ENCODE measurements at places on chromosomes 2 and 18.

- no peak for DNase-seq
Observed at GRCh38 chr2:6352906-6353515, 512.7 kb downstream of the CMPK2 start.

GRCh38 chr2:242069018-242069417, 199.5 kb downstream of the RTP5 start:
- DNase-seq: no peak

DNA sequence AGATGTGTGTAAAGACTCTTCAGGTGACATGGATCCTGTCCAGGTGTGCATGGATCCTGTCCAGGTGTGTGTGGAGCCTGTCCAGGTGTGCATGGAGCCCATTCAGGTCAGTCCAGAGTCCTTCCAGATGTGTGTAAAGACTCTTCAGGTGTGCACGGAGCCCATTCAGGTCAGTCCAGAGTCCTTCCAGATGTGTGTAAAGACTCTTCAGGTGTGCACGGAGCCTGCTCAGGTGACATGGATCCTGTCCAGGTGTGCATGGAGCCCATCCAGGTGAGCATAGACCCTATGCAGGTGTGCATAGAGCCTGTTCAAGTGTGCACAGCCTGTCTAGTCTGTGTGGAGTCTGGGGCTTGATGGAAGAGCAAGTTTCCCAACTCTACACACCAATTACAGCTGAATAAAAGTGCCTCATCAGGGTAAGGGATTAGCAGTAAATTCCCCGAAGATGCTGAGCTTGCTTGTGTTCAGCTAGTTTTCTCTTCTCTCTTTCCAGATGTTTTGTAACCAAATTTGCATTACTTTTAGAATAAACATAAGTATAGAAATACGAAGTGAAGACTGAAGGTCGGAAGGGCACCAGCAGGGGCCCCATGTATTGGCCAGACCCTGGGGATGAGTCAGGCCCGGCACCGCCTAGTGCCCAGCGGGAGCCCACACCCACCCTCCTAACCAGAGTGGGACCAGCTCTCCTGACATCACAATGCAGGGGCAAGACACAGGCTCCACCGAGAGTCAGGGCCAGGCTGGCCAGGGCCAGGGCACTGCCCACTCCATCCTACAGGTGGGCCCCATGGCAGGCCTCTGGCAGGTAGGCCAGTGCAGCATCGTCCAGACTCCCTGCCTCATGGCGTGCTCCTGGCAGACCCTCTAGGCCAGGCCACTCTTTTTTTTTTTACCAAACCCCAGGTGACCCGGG, 38.6 kb upstream of the GPC1 start:
- DNase-seq: no peak

DNA sequence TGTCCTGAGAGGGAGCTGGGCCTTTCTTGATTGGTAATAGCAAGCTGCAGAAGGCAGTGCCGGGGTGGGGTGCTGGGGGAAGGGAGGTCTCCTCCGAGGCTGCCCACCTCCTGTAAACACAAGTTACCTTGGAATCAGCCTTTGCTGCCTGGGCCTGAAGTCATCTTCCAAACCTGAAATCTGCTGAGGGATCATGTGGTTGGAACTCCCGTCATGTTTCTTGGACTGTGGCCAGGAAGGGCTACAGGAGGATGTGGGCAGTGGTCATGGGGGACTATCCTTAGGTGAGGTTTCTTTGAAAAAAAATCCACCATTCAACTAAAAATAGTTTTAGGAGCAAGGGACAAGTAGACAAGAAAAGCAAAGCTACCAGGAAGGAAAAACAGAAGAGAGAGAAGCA, 74.2 kb downstream of the CDK15 start:
- no peak for DNase-seq

DNA sequence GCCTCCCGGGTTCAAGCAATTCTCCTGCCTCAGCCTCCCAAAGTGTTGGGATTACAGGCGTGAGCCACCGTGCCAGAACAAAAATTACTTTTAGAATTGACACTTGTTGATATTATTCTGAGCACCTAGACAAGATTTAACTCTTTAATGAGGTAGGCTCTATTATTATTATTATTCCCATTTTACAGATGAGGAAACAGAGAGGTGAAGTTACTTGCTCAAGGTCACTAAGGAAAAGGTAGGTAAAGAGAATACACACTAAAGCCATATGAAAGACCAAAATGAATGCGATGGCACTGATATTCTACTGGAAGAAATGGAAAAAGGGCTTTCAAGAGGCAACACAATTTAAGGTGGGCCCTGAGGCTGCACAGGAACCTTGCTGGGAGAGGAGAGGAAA, 73.8 kb upstream of the ZFP36L2 start:
- DNase-seq: no peak

- no peak for DNase-seq
Observed at GRCh38 chr2:149385350-149385749, 55.0 kb downstream of the LYPD6 start.

DNA sequence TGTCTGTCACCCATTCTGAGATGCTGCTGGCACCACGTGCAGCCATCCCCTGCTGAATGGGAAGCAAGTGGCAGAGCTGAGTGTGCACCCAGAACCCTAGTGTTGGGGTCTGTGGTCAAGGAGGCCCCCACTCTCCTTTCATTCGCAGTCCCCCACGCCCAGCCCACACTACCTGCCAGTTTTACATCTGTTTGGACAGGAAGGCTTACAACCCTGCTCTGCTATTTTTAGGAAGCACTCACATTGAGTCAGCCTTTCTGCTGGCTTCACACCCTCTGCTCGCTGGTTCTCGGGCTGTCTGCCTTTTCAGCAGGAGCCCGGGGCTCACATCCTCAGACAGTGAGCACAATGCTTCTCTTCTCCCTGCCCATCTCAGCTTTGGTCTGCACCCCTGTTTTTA, 10.7 kb upstream of the ADCY3 start:
- DNase-seq: no peak

DNA sequence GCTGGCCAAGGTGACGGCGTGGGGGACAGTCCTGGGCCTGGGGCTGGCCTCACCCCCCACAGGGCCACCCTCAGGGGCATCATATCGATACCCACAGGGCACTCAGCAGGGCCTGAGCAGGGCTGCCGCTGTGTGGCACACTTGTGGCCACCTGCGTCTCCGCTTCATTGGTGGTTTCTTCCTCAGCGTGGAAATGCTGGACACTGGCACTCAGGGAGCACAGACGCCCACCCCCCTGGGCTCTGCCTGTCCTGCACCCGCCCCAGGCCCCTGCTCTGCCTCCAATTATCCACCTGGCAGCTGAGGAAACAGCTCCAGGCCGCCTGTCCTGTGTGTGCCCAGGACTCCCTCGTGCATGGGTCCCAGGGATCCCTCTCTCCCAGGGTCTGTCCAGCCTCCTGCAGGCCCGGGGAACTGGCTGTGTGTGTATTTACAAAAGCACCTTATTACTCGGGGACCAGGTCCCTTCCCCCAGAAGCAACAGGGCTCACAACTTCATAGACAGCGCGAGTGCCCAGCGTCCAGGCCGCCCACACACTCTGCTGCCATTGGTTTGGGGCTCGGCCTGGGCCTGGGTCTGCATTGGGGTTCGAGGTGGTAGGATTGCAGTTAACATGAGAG, 13.1 kb downstream of the CROCC2 start:
- no peak for DNase-seq

- no peak for DNase-seq
Observed at GRCh38 chr2:21395366-21395765, 271.6 kb downstream of the TDRD15 start.

DNA sequence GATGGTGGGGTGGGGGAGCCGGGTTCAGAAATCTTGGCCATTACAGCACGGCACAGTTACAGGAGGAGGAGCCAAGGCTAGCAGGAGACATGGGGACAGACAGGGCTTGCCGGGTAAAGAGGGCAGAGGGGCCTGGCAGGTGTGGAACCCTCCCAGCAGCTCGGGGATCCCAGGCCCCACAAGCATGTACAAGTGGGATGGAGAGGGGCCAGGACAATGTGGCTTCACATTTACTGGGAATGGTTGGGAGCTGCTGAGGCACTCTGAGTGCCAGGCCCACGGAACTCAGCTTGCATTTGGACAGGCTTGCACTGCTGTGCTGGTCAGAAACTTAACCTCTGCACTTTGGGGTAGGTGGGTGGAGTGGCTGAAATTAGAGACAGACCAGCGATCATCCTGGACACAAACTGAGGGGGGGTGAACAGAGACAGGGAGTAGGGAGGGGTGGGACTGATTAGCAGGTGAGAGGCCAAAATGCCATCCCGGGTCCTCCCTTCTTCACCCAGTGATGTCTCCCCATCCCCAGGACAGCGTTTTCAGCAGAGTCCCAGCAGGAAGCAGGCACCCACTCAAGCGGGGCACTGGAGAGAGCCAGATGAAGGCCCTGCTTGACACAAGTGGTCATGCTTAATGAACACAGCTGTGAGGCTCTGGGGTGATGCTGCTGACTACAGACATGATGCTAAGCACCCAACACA, 9.6 kb downstream of the PER2 start:
- DNase-seq: no peak

- DNase-seq: no peak
Observed at GRCh38 chr2:152678808-152679207, 38.5 kb downstream of the PRPF40A start.

- DNase-seq: no peak
Observed at GRCh38 chr18:3916082-3916481, 466.1 kb downstream of the TGIF1 start.

GRCh38 chr2:215401896-215402379, 33.9 kb downstream of the FN1 start:
- DNase-seq: no peak

- DNase-seq: no peak
Observed at GRCh38 chr2:42722320-42723190, 41.4 kb downstream of the OXER1 start.

DNA sequence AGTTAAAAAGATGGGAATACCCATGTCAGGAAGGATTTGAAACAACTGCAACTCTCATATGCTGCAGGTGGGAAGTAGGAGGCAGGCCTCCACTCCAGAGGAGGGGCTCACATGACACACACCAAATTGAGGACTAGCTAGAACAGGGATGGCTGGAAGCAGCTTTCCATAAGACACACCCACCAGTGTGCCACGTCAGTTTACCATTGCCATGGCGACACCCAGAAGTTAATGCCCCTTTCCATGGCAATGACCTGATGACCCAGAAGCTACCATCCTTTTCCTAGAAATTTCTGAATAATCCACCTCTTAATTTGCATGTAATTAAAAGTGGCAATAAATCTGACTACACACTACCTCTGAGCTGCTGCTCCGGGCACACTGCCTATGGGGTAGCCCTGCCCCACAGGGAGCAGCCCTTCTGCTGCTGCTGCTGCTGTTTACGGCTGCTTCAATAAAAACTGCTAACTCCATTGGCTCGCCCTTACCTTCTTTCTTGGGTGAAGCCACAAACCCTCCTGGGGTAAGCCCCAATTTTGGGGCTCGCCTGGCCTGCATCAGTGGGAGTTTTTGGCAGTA, 89.4 kb downstream of the RRM2 start:
- no peak for DNase-seq

DNA sequence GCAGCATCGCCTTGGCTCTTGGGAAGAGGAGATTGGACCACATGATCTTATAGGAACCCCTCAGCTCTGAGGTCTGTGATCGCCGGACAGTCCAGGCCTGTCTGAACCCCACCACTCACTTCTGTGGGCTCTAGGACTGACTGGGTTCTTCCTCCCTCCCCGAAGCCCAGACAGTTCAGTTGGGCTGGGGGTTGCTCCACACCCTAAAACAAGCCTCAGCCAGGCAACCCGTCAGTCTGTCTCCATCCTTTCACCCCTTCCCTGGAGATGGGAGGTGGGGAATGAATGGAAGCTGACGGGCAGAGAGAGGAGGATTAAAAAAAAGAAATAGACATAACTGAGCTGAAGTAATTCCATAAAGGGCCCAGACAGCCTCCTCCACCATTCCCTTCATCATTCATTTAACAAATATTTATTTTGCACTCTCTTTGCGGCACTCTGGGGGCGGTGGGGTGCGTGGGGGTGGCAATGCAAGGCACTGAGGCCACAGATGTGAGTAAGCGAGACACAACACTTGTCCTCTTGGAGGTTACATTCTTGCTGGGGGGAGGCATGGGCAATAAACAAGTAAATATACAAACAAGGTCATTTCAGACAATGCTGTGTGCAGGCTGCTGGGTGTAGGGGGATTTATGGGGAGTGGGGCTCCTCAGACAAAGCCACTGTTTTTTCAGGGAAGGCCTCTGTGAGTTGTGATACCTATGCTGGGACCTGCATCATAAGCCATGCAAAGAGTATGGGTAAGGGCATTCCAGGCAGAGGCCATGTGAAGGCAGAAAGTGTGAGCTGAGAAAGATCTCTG, 12.9 kb downstream of the WNT10A start:
- DNase-seq: no peak

GRCh38 chr2:100845141-100845991, 25.4 kb downstream of the NPAS2 start:
- DNase-seq: no peak

- DNase-seq: no peak
Observed at GRCh38 chr18:75109819-75110218, 99.1 kb downstream of the PTGR3 start.

DNA sequence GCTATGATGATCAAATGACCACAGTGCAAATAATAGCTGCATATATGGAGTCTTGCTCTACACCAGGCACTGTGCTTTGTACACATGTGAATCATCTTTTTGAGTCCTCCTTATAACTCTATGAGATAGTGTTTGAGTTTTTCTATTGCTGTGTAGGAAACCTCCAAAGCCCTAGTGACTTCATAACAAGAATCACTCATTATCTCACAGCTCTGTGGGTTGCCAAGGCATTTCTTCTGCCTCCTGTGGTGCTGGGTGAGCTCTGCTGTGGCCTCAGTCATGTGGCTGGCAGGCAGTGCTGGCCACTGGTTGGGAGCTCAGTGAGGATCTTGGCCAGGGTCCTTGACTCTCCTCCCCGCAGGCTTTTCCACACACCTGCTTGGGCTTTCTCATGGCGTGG, 153.4 kb downstream of the CAPN13 start:
- DNase-seq: no peak

DNA sequence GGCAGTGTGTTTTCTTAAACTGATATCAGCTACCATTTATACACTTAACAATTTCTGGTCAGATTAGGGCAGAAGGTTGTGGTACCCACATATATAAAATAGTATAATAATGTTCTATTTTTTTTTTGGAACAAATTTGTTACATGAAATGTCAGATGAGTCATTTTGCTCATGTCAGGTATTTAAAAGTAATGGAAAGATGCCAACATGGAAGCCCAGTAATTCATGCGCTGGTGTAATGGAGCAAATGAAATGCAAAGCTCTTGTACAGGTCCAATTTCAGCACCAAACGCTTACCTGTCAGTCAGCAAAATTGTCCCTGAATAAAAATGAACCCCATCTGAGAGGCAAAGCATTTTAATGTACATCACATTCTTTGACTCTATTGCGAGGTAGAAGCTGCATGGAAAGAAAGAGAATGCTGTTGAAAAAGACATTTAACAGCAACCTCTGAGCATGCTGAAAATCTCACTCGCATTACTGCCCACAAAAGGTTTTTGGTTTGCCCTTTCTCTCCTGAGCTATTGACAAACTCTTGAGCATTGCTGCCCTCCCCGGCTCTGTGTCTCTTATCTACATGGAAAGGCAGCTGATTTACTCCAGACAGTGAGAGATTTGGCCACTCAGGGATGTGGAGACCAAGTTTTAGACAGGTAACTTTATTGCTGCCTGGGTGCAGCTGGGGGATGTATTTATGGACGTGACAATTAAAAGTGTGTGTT, 217.5 kb downstream of the CAMKMT start:
- DNase-seq: no peak

Measured in GOT3 (cell line).